ENCODE measurements at places on chromosomes 5 and 9.

- DNase-seq: peak; percentile 53
Observed at GRCh38 chr5:32443541-32444430, 754 bp downstream of the ZFR start.

DNA sequence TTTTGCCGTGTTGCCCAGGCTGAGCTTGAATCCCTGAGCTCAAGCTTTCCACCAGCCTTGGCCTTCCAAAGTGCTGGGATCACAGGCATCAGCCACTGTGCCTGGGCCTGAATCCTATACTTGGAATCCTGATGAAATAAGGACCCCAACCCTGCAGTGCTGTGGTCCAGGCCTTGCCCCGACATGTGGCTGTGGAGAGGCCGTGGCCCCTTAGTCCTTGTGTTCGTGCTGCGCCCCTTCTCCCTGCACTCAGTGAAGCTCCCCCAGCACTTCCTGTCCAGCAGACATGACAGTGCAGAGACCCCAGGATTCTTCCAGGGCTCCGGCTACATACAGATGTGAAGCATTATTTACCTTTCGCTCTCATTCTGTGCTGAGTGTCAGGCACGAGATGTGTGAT is 52.9 kb downstream of the EHMT1 start:
- DNase-seq: no peak

GRCh38 chr9:124303762-124304161 is 46.0 kb downstream of the NEK6 start:
- DNase-seq: no peak

DNA sequence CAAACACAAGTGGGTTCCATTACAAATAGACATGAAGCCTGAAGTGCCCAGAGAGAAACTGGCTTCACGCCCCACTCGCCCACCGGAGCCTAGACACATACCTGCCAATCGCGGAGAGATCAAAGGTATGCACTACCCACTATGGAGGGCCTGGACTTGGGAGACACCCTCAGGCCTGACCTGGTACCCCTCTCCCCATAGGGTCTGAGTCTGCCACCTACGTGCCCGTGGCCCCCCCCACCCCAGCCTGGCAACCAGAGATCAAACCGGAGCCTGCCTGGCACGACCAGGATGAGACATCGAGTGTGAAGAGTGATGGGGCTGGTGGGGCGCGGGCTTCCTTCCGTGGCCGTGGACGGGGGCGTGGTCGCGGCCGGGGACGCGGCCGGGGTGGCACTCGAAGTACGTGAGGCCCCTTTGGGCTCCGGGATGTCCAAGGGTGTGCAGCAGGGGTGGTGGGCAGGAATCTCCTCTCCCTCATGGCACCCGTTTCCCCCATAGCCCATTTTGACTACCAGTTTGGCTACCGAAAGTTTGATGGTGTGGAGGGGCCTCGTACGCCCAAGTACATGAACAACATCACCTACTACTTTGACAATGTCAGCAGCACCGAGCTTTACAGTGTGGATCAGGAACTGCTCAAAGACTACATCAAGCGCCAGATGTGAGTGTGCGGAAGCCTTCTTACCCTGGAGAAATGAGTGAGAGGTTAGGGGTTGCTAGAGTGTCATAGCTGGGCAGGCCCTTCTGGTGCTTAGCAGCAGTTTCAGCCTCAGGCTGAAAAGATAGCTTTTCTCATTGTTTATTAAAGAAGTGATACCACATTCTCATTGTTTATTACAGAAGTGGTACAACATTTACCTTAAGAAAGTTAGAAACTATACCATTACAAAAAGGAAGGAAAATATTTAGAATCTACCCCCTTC is 38.7 kb downstream of the LARP1 start:
- DNase-seq: no peak

- DNase-seq: no peak
Observed at GRCh38 chr9:124522121-124523098, 15.2 kb upstream of the NR5A1 start.

GRCh38 chr5:65961633-65962032 is 35.3 kb downstream of the ERBIN start:
- DNase-seq: no peak

DNA sequence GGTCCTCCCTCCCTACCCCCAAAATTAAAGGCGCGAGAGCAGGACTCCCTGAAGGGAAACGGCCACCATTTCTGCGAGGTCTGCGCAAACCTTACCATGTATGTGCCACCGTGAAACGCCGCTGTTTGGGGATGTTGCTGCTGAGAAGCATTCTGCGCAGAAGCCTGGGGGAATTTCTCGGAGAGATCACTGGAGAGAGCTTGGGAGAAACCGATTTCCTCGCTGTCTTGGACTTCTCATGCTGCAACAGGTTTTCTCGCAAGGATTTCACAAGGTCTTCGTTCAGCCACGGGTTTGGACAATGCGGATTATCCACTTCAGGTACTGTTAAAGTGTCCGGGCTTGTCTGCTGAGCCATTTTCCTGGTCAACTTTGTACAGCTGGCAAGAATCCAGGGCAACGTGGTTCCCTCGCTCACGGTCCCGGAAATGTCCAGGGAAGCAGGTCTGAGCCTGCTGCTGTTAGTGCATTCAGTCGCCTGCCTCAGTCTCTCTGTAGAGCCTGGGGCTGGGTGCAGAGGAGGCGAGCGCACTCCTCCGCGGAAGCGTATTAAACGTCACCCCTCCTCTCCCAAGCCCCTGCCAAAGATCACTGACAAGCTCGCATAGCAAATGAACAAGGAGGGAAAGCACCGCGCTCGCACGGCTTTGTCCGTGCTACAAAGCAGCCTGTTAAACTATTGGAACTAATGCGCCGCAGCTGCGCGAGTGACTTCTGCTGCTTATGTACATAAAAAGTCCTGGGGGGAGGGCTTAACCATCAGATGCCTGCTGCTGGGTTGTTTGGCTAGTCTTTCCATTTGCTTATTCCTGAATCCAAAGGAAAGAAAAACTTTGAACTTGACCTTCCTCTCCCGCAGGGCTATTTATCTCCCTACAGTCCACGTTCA is 125.1 kb downstream of the PDE4D start:
- no peak for DNase-seq

GRCh38 chr5:123881759-123882244 is 369.8 kb downstream of the CSNK1G3 start:
- DNase-seq: no peak

GRCh38 chr5:105836268-105836667 is 1834.5 kb downstream of the EFNA5 start:
- no peak for DNase-seq

DNA sequence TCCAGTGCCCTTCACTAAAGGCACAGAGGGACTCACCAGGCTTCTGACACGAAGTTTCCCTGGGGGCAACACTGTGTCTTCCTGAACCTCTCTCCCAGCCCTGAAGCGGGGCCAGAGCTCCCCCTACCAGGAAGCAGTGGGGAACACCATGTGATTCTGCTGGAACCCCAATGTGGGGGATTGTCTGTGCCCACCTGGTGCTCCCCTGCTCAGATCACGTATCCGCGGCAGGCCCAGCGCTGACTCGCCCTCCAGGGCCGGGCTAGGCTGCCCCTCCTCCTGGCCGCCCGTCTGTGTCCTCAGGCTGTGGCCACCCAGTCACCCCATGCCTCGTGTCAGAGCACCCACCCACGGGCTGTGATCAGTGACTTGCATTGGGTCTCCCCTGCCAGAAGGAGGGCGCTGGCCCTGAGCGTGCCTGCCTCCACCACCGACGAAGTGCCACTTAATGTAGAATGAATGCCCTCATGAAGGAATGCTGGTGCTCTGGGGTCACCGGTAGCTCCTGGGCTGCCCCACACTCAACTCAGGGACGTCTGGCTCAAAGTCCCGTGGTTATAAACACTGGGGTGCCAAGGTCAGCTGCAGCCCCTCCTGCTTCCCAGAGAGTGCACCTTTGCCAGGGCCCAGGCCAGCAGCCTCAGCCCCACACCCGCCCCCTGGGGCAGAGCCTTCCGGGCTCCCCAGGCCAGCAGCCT is 22.1 kb downstream of the SARDH start:
- DNase-seq: no peak
